ENCODE measurements at places on chromosomes 4 and X. TPM values are rescaled to one million over a fixed set of nuclear protein-coding genes. Genes with fewer than 3 reads are reported as not detected.

The ADGRA3 gene
- 48.6 TPM for polyA plus RNA-seq

The TBC1D25 gene
- 9.1 TPM for polyA plus RNA-seq

The AMTN gene
- polyA plus RNA-seq = not detected

The COL4A5 gene
- polyA plus RNA-seq = 20.2 TPM

The VCX3B gene
- polyA plus RNA-seq = not detected

The LYAR gene
- polyA plus RNA-seq = 16.6 TPM

The SPANXB1 gene
- not detected for polyA plus RNA-seq

The NKX6-1 gene
- not detected for polyA plus RNA-seq

The TMPRSS11B gene
- not detected for polyA plus RNA-seq

The ZDHHC15 gene
- polyA plus RNA-seq = 3.0 TPM

The PCSK1N gene
- 0.16 TPM for polyA plus RNA-seq

The GAGE13 gene
- polyA plus RNA-seq = not detected

DNA sequence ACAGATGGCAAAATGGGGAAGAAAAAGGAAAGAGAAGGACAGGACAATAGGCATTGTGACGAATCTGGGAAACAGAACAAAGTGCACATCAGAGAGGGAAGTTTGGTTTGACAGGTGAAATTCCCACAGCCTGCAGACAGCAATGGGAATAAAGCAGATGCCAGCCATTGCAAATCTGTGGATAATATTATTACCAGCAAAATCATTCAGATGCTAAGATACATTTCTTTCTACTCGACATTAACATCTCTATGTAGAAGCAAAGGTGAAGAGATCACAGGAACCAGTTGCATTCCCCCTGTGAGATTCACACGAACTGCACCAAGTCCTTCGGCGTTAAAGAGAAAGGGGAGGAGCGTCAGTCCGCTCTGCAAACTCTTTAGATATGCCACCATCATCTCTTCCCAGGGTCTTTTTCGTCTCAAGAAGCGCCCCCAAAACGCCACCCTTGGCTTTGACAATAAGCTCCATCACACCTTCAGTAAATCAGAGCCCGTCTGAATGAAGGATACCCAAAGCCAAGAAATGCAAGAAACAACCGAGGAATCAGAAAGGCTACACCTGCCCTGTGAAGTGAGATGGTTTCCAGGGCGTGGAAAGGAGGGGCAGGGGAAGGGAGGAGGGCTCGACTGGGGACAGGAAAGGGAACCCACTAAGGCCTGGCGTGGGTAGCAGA is 1.9 kb downstream of the NEUROG2 start:
- no peak for DNase-seq

GRCh38 chr4:185134307-185134869 is 8.7 kb upstream of the SLC25A4 start:
- DNase-seq = peak; percentile 46

DNA sequence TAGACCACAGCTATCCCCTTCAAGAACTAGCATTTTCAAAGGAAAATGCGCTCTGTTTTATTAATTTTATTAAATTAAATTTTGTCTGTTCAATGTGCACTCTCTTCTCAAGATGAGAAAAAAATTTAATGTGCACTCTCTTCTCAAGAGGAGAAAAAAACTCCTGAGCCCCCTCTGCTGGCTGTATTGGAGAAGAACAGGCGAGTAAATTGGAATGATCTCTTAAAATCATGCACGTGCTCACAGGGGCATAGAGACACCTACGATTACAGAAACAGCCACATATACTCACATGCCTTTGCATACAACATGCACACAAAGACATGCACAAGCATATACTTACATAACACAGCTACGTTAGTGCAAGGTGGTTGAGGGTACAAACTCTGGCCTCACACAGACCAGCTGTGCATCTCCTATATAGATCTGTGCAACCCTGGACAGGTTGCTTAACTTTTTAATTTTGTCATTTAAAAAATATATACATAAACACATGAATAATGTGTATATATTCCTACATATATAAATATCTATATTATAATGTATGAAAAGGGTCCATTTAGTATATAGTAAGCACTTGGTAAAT is 176.2 kb upstream of the CXorf66 start:
- peak; percentile 10 for DNase-seq

- no peak for DNase-seq
Measured at GRCh38 chr4:21517126-21517859, 431.3 kb downstream of the KCNIP4 start.

GRCh38 chr4:119329835-119330620 is 8.1 kb upstream of the FABP2 start:
- no peak for DNase-seq

- DNase-seq = peak; percentile 22
Measured at GRCh38 chr4:119604266-119604665, 24.3 kb downstream of the PDE5A start.

DNA sequence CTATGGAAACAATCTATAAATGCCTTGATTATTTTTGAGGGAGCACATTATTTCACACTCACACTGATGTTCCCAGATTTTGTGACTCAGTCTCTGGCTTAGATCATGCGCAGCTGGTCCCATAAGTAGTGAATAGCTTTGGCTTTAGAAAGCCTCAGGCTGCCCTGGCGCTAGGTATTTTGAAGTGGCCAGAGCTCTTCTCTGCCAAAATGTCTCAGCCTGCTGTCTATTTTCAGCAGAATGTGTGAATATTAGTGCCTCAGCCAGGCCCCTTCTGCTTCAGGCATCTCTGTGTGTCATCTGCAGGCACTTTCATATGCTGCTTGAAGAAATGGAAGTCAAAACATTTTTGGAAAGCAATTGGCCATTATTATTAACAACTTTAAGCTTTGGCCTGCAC is 931.0 kb upstream of the INTU start:
- peak; percentile 62 for DNase-seq

DNA sequence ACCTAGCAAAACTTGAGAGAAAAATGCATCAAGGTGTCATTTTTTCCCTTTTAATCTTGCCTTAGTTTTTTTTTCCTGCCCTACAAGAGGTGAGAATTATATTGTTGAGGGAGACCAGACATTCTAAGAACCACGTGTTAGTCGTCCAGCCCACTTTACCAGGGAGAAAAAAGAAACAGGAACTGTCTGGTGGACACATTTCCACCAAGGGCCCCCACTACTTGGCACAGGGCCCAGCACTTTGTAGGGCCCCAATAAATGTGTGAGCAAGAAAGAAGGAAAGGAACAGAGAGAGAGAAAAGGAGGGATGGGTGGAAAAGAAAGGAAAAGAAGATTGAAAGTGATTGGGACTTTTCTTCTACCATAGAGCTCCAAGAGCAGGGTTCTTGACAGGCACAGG is 3.9 kb upstream of the EGFL6 start:
- no peak for DNase-seq

DNA sequence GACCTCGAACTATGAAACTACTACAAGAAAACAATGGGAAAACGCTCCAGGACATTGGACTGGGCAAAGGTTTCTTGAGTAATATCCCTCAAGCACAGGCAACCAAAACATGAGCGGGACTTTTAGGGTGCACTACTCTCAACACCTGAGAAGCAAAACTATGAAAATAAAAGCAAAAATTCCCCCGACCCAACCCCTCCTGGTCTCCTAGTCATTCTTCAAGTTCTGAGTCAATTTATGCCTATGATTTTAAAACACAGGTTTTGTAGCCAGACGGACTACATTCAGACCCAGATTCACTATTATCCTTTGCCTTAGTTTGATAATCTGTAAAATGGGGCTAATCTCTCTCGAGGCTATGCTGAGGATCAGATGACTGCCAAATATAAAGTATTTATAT is 97.0 kb downstream of the SOWAHB start:
- no peak for DNase-seq

DNA sequence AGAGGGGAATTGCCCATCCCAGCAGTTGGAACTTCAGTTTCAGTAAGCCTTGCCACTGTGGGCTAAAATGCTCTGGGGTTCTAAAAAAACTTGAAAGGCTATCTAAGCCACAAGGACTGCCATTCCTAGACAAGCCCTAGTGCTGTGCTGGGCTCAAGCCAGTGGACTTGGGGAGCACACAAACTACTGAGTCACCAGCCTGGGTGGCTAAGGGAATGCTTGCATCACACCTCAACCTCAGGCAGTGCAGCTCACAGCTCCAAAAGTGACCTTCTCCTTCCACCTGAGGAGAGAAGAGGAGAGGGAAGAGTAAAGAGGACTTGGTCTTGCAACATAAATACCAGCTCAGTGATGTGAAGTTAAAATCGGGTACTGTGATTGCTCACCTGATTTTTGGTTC is 116.7 kb upstream of the GLRA2 start:
- no peak for DNase-seq

DNA sequence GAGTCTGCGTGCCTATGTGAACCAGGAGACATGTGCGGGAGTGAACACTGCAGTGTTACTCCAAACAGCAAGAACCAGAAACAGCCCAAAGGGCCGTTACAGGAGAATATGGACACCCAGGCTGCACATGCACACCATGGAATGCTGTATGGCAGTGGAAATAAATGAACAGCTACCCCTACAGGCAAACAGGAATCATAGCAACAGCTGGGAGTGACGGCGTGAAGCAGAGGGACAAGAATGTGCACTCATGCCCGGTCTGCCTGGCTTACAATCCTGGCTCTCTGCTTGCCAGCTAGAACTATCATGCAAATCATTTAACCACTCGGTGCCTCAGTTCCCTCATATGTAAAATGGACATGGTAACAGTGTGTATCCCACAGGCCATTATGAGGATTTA is 16.6 kb downstream of the GPKOW start:
- no peak for DNase-seq

DNA sequence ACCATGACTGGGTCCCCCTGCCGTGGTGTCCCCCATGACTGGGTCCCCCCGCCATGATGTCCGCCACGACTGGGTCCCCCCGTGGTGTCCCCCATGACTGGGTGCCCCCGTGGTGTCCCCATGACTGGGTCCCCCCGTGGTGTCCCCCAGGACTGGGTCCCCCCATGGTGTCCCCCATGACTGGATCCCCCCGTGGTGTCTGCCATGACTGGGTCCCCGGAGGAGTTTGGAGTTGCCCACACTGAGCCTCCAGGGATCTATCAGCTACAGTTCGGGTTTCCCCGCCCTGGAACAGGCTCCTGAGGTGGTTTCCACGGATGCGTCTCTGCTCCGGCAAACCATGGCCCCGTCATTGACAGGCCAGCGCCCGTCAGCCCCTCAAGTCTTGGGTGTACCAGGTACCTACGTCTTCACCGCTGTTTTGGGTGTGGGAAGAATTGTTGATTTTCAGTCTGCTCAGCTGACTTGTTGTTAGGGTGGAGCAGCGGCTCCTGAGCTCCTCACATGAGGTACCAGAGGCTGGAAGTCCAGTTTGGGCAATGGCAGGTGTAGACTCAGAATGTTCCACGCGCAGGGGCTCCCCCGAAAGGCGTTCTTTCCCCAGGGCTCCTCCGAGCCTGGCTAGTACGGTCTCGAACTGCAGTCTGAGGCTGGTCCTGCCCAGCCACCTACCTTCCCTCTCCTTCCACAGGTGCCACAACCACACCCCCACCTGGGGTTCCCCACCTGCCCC is 8.3 kb upstream of the PDE6B start:
- no peak for DNase-seq

Measured in muscle of back (tissue), 13 donors.